ENCODE measurements at places on chromosomes 4 and X.

DNA sequence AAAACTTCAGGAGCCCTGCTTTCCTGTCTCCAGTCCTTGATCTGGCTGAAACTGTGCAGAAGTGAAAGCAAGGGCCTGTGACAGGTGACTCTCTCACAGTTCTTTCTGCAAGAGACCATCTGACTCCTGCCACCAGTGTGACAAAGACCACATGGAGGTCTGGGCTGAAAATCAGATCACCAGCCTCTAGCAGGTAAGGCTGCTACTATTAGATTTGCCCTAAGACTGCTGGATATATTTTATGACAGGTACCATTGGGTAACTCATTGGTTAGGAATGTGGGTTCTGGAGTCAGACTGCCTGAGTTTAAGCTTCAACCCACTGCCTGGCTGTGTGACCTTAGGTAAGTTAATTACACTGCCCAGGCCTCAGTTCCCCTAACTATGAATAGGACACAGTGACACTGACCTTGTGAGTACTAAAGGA lies 163.3 kb upstream of the SLC7A11 start:
- no peak for DNase-seq

DNA sequence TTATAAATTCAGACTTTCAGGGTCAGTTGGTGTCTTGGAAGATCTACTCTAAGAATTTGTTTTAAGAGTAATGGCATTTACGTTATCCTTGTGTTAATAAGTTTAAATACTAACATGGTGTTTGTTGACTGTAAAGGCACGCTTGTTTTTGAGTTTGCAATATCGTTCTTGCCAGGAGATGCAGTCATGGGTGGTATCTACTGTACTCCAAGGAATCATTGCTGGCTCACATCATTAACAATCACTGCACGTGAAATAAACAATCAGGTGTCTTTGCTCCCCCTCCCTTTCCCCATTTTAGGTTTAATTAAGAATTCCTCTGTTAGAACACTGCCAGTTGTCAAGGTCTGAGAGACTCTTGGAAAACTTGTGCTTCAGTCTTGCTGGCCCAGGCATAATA lies 1.6 kb downstream of the HHIP start:
- DNase-seq, result no peak

DNA sequence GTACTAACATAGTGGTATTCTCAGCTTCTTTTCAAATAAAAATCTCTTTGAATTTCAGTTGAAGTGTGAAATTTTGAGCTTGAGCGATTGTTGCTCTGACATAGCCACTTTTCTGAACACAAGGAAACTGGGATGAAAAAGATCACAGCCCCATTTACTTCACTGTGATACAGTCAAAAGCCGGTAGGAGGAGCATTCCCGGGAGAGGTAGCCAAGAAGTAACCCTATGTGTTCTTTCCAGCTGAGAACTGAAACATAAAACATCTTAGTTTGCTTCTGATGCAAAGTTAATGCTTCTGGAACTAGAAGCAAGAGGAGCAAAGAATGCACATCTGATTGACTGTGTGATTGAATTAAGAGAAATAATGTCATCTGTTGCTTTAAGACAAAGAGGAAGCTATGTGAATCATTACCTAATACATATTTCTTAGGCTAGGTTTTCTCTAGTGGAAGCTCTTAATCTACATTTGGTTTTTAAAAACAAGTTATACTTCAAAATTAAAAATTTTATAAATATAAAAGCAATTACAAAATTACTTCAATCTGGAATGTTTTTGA lies 88.3 kb upstream of the UNC5C start:
- no peak for DNase-seq

- DNase-seq, result no peak
Measured at GRCh38 chr4:184165291-184165690, 52.4 kb downstream of the ENPP6 start.

- DNase-seq, result no peak
Measured at GRCh38 chrX:40646489-40647306, 663 bp downstream of the CXorf38 start.

GRCh38 chr4:1760521-1761071 lies 32.5 kb upstream of the FGFR3 start:
- DNase-seq, result no peak

DNA sequence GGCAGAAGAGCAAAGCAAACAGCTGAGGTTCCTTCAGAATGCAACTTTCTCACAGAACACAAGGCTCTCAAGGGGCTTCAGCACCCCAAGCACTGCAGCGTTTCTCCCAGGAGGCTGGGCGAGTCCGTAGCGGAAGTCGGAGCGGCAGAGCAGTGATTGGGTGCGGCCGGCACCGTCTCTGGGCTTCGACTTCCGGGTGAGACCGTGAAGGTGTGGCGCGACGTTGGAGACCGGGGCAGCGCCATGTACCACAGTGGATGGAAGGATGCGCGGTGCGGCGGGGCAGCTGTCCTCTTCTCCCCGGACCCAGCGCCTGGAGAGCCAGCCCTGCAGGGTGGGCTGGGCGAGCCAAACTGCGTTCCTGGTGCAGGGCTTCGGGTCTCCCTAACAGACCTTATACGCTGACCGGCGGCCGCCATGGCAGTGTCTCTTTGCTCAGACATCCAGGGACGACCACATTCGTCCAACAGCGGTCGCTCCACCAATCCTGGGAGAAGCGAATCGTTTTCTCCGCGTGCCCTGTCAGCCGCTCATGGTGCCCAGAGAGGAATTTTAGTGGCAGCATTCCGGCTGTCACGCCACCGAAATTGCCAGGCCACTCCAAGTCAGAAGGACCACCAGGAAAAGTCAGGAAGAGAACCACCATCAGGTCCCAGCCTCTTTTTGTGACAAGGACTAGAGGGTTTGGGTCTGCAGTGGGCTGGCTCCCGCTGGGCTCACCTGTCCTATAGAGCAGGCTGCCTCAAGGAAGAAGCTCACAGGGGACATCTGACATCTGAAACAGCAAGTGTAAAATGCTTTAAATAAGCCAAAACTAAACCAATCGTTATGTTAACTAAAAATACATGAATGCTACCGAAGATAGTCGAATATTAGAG lies 20.5 kb downstream of the TRIM61 start:
- peak; percentile 40 for DNase-seq

GRCh38 chrX:137567682-137568232 lies 1.8 kb downstream of the ZIC3 start:
- DNase-seq, result no peak

- DNase-seq, result peak; percentile 57
Measured at GRCh38 chr4:33837043-33837838, 2407.1 kb downstream of the ARAP2 start.

DNA sequence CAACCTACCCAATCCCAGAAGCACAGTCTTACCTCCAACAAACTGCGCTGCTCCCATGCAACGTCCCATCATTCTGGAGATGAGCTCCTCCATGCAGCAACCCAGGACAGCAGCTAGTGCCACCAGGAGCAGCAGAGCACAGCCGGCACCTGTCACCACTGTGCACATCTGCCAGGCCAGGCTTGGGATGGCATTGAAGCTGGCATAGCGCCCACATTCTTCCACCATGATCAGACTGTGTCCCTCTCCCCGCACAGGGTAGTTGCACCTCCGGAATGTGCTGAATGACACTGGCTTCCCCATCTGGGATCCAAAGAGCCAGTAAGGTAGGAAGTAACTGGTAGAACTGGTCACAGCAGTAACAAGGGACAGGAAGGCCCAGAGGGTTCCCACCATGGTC lies 8.8 kb downstream of the LHFPL1 start:
- DNase-seq, result no peak

- no peak for DNase-seq
Measured at GRCh38 chr4:187544461-187545053, 451.0 kb upstream of the ZFP42 start.

DNA sequence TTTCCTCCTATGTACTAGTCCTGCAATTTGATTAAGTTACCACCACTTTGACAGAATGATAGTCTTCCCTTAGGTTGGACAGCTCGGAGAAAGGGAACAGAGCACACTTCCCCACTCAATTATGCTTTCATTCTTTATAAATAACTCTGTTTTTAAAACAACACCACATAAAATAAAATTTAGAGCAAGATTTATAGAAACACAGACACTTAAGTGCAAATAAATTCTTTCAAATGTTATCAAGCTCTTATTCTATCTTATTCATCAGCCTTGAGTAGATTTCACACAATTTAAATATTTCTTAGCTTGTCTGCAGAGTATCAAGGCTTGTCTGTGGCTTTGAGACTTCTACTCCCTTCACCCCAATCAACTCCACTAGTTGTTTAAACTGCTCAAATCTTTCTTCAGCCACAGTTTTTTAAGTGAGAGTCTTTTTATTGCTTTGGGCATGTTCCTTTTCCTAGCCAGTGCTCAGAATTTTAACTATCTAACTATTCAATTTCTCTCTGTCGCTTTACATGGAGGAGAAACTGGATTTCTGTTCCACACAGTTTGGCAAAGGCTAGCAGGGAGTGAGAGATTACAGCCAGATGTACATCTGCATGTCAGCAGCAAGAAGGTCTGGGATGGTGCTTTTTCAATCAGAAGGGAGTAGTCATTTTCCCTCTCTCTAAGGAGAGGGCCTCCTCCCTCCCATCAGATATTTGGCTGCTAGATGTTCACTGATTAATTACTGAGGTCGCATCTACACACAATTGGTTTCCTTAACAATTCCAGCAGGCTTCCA lies 53.1 kb upstream of the PLAC1 start:
- DNase-seq, result no peak

- DNase-seq, result no peak
Measured at GRCh38 chr4:14272206-14272605, 644.7 kb upstream of the BOD1L1 start.

DNA sequence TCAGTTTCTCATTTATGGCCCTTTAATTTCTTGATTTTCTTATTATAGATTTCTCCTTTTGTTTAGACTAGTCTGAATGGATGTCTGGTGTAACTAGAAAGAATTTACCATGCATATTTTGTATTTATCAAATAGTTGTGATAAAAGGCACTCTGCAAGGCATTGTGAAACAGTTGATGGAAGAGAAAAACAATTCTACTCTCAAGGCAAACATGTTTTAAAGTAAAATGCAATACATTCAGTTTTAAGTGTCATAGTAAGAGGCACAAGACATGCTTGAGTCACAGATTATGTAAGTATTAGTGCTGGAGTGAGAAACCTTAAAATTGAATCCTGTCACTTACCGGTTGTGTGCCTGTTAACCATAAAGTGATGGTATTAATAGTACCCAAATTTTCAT lies 283.3 kb upstream of the DKK2 start:
- no peak for DNase-seq

DNA sequence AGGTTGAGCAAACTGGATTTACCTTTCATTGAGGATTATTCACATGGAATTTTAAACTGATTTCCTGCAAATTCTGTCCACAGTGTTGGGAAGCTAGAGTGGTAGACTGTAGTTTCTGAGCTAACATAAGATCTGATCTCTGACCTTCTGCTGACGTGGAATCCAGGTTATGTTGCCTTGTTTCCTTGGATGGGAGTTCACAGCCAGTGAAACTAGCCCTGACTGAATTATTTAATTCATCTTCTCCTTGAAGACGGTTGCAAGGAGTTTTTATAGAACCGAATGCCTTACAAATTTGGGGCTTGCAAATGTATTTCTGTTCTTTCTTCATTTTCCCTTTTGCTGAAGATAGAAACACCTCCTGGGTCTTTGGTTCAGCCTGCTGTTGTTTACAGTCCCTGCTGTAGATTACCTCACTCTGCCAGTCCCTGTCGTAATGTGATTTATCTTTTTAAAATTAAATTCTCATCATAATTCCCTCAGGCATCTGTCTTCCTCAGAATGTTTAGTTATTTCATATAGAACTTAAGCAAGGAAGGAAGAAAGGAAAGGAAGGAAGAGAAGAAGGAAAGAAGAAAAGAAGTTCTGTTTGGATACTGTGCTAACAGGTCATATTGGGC lies 113.9 kb downstream of the CEP135 start:
- DNase-seq, result no peak

- DNase-seq, result peak; percentile 75
Measured at GRCh38 chr4:74223801-74224200, 65.9 kb downstream of the MTHFD2L start.

- no peak for DNase-seq
Measured at GRCh38 chrX:41664908-41665307, 23.9 kb upstream of the GPR34 start.

DNA sequence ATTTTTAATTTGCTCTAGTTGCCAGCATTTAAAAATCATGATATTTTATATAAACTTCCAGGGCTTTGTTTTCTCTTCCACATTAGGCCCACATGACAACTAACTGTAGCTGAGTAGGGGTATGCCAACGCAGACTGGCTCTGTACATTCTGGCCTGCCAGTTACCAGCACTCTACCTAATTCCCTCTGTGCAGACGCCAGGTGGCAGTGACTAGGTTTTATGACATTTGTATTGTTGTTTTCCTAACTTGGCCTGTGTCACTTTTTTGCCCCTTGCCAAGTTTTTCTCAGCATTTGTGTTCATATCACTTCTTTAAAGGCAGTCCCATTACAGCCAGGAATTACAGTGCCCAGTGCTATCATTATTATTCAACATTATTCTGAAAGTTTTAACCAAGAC lies 347.5 kb downstream of the NKX6-1 start:
- DNase-seq, result no peak

- no peak for DNase-seq
Measured at GRCh38 chrX:17187136-17187756, 187.8 kb upstream of the NHS start.

- DNase-seq, result no peak
Measured at GRCh38 chrX:154013614-154014360, 5.9 kb downstream of the IRAK1 start.

GRCh38 chrX:78922754-78923153 lies 22.4 kb upstream of the P2RY10 start:
- no peak for DNase-seq

DNA sequence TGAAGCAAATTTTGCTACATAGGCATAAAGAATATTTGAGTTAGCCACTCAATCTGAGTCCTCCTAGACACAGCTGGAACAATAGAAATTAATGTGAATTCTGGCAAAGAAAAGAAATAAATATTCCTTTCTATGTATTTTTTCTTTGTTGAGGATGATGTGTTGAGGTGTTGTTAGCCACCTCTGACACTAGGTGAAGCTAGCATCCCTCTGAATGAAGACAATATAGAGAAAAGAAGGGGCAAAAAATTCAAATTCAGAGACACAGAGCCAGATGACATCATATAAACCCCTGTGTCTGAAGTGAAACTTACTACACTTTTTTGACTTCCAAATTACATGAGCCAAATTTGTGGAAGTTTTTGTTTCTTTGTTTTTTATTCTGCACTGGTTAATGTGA lies 34.6 kb upstream of the TMPRSS11D start:
- no peak for DNase-seq

- DNase-seq, result no peak
Measured at GRCh38 chr4:39543034-39543433, 15.8 kb upstream of the UGDH start.

GRCh38 chr4:73731968-73732610 lies 8.3 kb upstream of the CXCL8 start:
- DNase-seq, result no peak

GRCh38 chr4:118833192-118833820 lies 2.6 kb downstream of the SEC24D start:
- DNase-seq, result no peak

DNA sequence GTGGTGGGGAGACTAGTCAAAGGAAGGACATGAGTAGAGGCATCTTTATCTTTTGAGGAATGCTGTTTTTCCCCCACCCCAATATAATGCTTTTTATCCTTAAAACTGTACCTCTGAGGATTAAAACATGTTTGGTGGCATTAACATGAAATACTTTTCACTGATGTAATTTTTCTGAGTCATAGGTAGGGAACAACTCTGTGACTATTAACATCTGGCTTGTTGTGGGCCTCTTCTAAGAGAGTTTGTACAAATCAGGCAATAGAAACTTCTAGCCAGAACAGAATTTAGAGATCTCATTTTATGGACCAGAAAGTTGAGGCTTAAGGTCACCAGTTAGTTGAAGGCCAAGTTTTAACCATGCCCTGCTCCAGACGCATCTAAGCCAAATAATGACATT lies 207.6 kb downstream of the SOX3 start:
- no peak for DNase-seq

- no peak for DNase-seq
Measured at GRCh38 chr4:123651536-123652180, 255.1 kb downstream of the SPRY1 start.
